ENCODE measurements at places on chromosomes 7 and 10.

- DNase-seq: peak; percentile 10
Observed at GRCh38 chr7:30041526-30042269, 13.5 kb downstream of the PLEKHA8 start.

- DNase-seq: peak; percentile 87
Observed at GRCh38 chr10:104109908-104110662, 11.9 kb upstream of the SFR1 start.

- DNase-seq: no peak
Observed at GRCh38 chr10:35434533-35434932, 98.2 kb downstream of the CCNY start.

DNA sequence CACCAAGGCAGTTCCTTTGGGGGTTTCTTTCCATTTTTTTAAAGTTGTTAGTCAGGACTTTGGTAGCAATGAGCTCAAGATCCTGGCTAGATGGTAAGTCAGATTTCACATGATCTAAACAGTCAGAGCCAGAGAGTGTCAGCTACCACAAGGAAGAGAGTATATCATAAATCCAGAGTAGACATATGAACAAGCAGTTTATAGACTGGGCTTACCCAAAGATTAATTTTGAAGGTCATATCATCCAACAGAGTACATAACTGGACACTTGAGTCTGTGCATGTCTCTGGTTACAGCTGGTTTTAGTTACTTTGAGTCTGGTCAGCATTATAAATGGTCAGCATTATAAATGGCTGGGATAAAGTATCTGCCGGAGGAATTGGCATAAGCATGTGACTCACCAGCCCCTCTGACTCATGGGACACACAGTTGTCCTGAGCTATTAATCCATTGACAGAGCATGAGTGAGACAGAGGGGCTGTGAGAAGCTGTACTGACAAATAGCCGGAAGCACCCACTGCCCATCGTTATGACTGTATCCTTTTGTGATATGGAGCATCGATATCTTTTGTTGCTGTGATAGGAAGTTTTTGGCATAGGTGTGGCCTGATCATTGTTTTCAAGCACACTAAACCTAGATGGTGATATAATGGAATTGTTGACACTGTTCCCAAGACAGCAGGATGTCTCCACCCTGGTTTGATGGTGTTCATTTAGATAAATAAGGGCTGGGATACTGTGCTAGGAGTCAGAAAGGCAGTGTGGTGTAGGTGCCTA, 19.3 kb downstream of the PPP1R3C start:
- peak; percentile 98 for DNase-seq

GRCh38 chr7:139613971-139614411, 90.5 kb downstream of the CLEC2L start:
- no peak for DNase-seq

DNA sequence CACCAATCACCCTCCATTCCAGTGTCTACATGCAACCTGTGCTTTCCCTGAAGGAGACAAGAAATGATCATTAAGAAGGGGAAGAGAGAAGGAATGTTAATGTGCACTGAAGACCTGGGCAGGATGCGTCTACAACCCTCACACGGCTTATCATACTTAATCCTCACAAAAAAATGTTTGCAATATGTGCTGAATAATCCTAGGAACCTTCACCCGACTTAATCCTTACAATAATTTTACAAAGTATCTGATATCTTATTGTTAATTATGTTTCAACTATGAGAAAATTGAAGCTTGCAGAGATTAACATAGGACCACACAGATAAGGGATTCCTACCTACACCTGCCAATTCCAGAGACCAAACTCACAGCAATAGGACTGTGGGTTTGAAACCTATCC, 145.1 kb upstream of the NOBOX start:
- no peak for DNase-seq

GRCh38 chr7:75985518-75986146, 8.8 kb downstream of the TMEM120A start:
- no peak for DNase-seq

DNA sequence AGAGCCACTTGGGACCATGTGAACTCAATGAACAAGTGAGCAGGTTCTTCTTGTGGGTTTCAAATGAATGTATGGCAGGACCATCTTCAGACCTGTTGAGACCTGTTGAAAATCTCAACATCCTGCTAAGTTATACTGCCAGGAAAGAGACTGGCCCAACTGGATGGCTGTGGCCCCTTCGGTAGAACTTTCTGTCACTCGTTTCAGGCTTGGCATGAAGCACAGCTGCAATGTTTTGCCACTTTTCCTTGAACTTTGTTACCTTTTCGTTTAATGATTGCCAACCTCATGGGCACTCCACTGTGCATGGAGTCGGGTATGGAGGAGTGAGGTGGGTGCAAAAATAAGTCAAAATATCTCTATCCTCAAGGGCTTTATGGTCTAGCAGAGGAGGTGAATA, 36.7 kb upstream of the SLC35B4 start:
- DNase-seq: no peak

- no peak for DNase-seq
Observed at GRCh38 chr7:68509603-68510002, 1088.7 kb upstream of the AUTS2 start.

DNA sequence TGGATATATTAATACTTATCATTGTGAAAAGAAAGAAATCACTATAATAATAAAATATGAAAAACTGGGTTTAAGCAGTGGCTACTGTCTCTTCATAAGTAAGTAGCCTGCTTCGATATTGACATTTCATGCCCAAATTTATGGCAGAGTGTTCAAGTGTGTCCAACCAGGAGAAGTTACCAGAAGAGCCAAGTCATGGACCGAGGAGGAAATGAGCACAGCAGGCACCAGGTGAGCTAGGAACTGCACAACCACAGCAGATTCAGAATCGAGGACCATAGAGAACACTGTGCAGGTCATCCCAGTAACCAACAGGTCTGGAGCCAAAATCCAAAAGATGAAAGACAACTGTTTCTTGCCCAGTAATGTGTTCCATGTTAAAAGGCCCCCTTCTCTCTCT, 79.9 kb upstream of the ABCB5 start:
- DNase-seq: no peak
